ENCODE measurements at places on chromosomes 2 and 18.

- no peak for DNase-seq
Observed at GRCh38 chr18:74477771-74478170, 18.4 kb upstream of the CNDP2 start.

DNA sequence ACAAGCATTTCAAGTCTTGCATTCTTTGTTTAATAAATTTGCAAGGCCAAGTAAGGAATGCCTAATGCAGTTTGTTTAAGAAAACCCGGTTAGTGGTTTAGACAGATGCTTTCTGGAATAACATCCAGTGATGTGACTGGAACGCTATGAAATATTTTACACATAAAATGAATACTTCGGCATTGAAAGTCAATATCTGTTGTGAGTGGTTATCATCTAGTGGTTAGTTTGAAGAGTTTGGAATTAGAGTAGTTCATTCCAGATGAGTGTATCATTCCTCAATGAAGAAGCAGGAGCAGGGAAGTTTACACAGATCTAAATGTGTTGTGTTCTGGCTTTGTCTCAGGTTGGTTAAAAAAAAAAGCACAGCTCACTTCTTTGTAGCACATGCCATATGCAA is 608.0 kb upstream of the PIK3C3 start:
- DNase-seq = no peak

DNA sequence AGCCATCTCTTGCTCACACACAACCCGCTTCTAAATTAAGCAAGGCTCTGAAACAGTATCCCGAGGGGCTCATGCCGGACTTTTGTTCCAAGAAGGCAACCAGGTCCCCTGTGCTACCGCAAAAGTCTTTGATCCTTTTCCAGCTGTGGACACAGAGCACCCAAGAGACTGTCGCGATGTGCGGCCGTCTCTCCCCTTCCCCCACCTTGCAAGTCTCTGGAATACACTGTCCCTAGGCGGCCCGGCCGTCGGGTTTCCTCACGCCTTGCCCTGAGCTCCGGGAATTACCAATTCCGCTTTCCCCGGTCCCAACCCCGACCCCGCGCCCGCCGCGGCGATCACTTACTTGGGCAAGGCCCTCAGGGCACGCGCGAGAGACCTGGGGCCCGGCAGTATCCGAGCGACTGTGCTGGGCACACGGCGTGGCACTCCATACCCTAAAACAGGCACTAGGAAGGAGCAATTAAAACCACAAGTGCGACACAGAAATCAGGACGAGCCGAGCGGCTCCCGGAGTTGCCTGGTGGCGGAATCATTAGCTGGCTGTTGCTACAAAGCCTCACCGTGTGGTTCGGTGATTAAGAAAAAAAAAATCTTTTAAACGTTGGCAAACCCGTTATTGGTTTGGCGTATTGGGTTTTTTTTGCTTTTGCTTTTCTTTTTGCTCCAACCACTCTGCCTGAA is 2.2 kb upstream of the DLX1 start:
- no peak for DNase-seq

GRCh38 chr2:169106563-169107545 is 37.5 kb downstream of the DHRS9 start:
- DNase-seq = no peak

DNA sequence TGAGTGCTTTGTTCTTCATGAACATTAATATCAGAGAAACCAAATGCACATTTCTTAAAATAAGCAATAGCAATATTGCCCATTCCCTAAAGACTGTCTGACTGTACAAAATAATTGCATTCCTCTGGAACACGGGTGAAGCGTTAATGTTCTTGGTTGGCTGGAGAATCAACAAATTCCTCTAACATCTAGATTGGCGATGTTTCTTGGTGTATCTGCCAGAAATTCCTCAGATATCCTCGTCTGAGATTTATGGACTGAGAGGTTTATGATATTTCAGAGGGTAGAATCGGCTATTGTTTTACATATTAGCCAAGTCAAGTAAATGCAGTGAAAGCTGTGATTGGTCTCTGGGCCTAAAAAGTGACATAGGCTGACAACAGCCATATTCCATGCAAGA is 27.1 kb upstream of the SPTBN1 start:
- DNase-seq = no peak

DNA sequence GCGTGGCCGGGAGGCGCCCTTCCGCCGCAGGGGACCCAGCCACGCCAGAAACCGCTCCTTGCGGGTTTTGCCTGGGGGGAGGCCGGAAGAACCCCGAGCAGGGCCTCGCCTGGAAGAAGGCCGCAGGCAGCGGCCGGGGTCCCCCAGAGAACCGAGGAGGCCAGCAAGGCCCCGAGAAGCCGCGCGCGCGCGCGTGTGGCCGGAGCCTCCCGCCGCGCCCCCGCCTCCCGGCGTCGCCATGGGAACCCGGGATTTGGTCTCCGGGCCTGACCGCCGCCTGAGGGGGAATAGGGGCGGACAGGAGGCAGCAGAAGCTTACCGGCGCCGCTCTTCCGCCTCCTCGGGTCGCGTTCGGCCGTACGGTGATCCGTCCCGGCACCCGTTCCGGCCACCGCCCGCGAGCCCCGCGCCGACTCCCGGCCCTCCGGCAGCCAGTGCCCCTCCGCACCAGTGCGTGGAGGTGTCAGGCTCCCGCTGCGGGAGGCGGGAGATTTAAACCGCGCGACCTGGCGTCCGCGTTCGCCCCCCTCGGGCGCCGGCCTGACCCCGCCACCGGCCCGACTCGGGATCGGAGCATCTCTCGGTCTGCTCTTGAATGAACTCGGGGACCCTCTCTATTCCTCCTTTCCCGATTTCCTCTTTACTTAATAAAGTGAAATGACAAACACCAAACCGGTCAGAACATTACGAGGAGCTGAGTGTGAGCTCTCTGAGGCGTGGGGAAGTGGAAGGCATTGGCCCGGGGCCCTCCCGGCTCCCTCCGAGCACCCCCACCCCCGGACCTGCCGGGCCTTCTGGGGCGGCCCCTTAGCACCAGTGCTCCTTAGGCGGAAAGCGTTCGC is at the start of gene ICA1L:
Gene ICA1L (minus strand): TSS at position 467 of the 842 bp plus-strand sequence. CDS start 42,757 bp downstream, outside the sequence.
- DNase-seq = peak; percentile 73

GRCh38 chr18:80056095-80056494 is 21.9 kb downstream of the RBFA start:
- DNase-seq = no peak

GRCh38 chr2:202944816-202945215 is 32.7 kb downstream of the CARF start:
- no peak for DNase-seq

- no peak for DNase-seq
Observed at GRCh38 chr2:116490511-116491145, 1323.9 kb upstream of the DDX18 start.

DNA sequence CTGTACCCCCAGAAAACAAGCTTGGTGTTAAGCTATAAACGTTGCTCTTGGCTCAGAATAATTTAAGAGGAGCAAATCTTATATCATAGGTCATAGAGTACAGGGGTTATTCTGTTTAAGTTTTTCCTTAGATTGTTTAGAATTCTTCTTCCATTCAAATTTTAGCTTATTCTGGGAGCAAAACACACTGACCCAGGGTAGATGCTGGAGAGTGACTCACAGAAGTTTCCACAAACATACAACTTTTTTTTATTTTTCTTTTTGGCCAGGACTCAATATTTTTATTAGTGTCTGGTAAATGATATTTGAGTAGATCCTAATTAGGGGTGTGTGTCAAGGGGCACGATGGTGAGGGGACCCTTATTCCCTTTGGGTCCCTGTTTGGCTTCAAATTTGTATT is 71.5 kb upstream of the PSME4 start:
- DNase-seq = no peak

DNA sequence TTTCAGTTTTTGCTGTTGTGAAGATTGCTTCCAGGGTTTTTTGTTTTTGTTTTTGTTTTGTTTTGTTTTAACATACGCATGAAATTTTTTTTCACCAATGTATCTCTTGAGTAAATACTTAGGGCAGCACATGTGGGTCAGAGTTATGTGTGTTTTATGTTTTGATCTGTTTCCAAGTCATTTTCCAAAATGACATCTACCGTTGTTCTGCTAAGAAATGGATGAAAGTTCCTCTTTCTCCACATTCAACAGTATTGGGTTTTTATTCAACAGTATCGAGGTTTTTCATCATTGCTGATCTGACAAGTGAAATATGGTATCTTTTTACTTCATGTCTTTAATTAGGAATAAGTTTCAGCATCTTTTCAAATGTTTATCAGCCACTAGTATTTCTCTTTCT is 16.7 kb downstream of the RNF144A start:
- DNase-seq = no peak

DNA sequence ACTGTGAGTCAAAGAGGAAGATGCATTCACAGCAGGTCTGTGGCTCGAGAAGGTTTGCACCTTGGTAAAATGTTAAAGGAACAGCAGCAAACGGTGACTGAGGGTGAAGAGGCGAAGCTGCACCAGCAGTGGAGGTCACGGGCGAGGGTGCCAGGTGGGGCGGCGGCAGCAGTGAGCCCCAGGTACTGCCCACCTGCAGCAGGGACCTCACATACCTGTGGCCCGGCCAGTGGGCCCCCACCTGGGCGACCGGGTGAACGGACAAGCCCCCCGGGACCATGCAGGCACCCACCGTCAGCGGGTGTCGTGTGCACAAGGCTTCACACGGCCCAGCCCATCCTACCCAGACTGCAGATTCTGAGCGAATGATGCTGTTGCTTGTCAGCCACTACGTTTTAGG is 23.6 kb upstream of the KCNG2 start:
- DNase-seq = no peak

- DNase-seq = no peak
Observed at GRCh38 chr2:39661826-39662225, 3.9 kb upstream of the TMEM178A start.

DNA sequence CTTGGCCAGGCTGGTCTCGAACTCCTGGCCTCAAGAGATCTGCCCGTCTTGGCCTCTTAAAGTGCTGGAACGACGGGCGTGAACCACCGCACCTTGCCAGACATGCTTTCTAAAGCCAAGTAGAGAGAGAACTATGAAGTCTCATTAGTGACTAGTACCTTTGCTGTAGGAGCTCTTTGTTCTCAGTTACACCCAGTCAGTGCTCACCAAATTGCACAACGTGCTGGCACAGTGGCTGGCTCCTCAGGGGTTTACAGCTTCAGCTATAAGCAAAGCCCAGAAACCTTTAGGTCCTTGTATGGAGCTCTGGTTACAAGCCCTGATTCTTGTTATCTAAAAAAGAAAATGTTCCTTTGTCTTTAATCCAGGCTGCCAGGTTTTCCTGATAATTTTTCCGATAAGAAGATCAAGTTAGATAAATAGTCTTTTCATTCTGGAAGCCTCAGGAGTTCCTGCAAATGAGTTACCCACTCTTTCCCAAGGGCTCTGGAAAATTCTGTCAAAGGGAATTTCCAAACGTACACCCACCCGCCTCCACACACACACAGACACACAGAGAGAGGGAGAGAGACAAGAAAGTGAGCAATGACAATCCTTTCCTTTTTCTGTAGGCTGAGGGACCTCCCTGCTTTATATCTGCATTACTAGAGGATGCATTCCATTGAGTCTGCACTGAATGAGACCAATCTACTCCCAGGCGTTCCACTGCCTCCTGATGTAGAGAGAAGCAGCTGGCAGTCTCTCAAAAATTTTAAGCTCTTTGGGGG is 100.2 kb upstream of the CSRNP3 start:
- DNase-seq = no peak

DNA sequence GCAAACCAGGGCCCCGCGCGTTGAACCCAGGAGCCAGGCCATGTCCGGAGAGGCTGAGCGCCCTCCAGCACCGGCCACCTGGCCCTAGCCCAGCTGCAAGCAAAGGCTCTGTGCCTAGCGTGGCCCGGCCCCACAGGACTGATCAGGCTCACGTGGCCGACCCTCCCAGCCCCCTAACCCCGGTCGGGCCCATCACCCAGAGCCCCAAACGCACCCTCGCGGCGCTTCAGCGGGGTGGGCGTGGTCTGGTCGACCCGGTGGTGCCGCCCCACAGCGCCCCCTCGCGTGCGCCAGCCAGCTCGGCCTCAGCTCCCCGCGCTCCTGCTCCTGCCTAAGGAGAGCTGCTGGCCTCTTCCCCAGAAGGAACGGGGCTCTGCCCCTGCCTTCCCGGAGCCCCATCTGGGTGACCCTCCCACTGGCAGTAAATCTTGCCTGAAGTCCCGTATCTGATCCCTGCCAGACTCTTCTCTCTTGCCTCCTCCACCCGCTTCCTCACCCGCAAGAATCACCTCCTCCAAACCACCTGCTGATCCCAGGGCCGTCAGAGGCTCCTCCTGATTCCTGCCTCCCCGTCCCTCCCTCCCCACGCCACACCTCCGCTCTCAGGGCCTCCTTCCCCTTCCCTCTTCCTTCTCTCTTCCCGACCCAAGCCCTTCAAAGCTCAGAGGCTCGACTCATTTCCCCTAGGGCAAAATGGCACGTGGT is 12.3 kb upstream of the TEX51 start:
- peak; percentile 38 for DNase-seq

DNA sequence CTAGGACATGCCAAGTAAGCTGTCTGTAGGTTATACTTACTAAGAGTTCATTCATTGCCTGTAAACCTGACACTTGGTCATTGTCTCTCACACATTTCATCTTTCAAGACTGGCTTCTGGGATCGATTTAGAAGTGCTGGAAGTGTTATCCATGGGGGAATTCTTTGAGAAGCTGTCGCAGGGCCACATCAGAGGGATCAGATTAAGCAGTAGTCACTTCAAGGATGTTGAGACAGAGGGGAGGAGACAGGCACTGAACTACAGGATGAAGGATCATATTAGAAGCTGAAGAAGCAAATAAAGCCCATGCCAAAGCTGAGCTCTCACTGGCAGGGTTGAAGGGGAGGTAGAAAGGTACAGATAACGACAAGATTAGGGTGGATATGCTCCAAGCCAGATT is 49.0 kb downstream of the CDK15 start:
- DNase-seq = no peak

DNA sequence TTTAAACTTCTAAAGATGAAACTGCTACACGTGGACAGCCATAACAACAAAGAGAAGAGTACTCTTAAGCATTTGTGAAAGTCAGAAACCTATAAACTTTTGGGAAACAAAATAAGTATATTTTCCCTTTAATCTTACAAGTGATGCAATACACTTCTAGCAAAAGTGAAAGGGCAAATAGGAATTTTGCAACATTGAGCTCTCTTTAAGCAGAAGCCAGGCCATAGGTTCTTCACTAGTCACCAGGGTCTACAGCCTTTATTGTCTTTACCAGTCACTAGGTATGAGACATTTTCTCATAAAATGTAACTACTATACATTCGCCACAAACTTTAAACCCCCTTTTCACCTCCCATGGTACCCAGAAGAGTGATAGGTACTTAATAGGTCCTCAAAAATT is 37.5 kb downstream of the SCN1A start:
- DNase-seq = no peak

- peak; percentile 25 for DNase-seq
Observed at GRCh38 chr18:70489986-70490933, 201.4 kb downstream of the SOCS6 start.
